Germinal center (tissue), 1 donor: ENCODE measurements at places on chromosomes 7 and 10.

DNA sequence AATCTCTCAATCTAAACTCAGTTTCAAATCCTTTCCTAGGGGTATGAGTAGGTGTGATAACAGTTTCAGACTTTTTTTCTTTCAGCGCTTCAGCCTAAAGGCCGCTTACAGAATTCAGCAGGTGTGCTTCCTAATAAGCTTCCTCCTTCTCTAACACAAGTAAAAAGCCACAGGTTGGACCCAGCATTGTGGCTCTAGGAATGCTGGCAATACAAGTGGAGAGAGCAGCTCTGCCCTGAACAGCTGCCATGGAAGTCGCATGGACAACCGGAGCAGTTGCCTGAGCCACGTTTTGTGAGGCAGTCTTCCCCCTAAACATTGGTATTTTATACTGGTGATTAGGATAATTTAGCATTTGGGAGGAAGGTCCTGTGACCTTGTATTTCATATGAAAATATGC is 83.5 kb downstream of the ST7 start:
- DNase-seq, result no peak

DNA sequence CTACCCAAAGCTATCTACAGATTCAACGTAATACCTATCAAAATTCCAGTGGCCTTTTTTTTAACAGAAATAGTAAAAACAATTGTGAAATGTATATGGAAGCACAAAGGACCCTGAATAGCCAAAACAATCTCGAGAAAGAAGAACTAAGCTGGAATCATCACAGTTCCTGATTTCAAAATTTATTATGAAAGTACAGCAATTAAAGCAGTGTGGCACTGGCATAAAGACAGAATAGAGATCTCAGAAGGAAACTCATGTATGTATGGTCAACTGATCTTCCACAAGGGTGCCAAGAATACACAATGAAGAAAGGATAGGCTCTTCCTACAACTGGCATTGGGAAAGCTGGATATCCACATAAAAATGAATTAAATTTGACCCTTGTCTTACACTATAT is 23.2 kb downstream of the PNLIPRP3 start:
- DNase-seq, result no peak

DNA sequence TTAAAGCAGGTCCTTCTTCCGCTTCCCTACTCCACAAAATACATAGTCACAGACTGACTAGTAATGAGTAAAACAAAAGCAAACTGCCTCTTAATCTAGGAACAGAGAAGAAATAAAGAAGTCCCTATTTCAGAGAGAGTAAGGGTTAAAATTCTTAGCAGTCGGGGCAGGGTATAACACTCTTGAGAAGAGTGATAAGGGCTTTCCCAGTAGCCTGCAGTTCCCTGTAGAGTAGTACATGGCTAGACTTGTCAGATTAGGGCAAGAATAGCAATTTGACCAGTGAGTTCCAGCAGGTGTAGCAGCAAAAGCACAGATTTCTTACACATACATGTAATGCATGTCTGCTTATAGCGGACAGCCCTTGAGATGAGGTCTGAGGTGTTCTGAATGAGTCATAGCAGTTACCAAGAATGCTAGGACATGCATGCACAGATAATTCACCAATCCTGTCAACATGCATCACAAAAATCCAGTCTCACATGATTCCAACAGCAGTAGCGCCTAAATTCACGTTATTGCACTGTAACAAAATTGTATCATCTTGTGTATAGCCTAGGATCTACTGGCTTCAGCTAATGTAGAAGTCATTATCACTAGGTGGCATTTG is 40.7 kb downstream of the BTRC start:
- DNase-seq, result no peak

DNA sequence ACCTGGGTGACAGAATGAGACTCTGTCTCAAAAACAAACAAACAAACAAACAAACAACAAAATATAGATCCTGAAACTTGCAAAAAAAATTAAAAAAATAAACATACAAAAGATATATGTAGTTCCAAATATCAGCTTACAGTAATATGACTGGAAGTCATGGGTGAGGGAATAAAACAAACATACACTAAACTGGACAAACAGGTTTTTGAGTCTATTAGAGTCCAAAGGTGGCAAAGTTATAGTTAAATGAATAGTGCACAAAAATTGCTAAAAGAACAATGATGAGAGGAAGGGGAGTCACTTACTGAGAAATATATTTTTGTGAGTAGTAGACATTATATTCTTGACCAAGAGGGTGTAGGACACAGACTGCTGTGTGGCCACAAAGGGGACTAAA is 16.7 kb upstream of the RSBN1L start:
- DNase-seq, result no peak

DNA sequence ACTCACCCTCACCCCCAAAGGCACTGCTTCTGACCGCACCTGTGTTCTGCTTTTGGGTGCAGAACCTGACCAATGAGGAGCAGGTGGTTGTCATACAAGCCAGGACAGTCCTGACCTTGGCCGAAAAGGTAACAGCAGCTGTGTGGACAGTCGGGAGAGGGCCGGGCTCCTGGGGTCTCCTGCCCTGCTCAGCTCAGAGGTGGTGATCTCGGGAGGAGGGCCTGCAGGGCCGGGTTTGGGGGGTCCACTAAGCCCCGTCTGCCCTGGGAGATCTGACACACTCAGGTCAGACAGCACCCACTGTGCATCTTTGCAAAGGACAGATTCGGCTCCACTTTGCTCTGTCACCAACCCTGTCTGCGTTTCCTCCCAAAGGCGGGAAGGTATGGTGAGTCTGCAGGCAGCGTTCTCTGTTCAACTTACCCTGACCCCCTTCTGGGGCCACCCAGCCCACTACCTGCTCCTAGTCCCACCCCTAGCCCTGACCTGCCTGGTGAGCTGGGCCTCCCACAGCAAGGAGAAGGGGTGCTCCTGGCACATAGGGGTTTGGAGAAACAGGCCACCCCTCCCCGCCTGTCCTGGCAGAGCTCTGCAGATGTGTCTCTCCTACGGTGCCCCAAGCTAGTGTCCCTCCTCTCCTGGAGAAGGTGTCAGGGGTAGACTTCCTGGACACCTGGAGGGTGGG is 33.7 kb upstream of the DPYSL4 start:
- DNase-seq, result no peak

GRCh38 chr10:29214551-29214950 is 74.3 kb upstream of the LYZL1 start:
- DNase-seq, result no peak

DNA sequence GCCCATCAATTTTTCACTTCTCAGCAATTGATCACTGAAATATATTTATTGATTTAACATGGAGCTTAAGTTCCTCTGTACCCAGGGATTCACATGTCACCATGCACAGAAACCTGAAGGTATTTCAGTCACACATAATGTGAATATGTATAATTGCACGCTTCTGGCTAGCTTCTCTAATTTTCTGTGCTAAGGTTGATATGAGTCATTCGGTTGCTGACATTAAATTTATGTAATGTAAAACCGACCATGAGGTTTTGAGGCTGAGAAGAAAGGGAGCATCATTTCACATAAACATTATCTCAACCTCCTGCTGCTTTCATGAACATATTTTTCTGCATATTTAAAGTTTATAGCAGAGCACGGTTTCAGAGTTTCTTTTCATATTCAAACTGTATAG is 381.0 kb upstream of the TPK1 start:
- no peak for DNase-seq

DNA sequence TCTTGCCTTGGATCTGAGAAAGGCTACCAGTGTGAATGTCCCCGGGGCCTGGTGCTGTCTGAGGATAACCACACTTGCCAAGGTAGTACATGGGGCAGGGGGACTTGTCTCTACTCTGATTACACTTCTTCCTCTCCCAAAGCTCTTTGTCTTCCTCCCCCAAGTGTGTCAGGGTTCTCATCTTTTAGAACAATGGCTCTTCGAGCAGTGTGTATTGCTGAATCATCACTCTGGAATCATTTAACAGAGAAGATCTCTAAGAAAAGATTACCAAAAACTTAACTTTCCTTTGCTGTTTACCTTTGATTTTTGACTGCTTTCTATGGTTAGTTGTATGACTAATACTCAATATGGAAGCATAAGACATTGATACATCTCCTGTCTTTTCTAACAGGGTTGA is 18.2 kb downstream of the OIT3 start:
- DNase-seq, result no peak

- DNase-seq, result peak; percentile 44
These were observed 183.2 kb downstream of the PRPF18 start for GRCh38 chr10:13769946-13770345.

DNA sequence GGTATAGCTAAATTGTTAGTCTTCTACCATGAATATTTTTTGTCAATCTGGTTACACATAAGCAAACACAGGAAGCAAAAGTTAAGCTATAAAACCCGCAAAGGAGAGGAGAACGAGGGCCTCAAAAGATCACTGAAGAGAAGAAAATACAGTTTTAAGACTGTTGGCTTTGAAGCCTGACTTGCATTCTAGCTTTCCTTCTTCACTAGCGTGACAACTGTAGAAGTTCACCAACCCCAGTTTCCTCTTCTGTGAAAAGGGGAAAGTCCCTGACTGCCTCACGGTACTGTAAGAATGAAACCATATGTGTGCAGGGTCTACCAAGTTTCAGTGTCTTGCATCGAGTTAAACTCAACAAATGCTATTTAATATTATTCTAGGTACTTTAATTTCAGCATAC is 7.5 kb upstream of the LRRN3 start:
- peak; percentile 47 for DNase-seq

- no peak for DNase-seq
These were observed 21.7 kb downstream of the ZNF316 start for GRCh38 chr7:6658618-6659345.

DNA sequence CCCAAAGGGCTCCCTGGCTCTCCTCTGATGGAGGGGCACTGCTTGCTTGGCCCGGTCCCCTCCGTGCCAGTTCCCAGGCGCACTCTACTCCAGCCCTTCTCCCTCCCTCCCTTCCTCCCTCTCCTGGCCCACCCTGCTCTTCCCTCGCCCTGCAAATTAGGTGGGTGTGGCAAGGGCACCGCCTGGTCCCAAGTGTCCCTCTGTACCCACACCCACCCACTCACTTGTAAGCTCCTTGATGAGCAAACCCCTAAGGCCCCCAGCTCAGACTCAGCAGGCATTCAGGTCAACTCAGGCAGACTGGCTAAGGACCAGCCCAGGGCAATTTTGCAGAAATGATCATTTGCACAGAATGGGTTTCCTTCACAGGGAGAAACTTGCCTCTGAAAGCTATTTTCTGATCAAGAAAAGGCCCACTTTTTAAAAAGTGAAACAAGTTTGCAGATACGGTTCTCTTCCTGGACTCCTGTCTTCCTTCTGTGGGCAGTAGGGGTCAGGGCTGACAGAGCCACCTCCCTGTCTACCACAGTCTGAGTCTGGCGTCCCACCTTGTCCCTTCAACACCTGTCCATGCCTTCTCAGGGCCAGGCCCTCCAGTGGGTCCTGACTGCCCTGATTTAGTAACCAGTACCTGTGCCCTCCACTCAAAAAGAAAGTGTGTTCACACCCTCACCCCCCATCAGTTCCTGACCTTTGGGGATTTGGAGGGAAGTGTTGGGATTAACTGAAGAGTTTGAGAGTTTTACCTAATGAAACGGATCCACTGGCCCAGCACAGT is 28.3 kb downstream of the C10orf71 start:
- DNase-seq, result no peak

- DNase-seq, result no peak
These were observed 147.0 kb downstream of the BBS9 start for GRCh38 chr7:33276325-33276724.

GRCh38 chr7:50629238-50629901 is 64.2 kb upstream of the DDC start:
- no peak for DNase-seq

GRCh38 chr10:19505320-19506312 is 310.6 kb upstream of the PLXDC2 start:
- DNase-seq, result no peak

- no peak for DNase-seq
These were observed 246.1 kb downstream of the REEP3 start for GRCh38 chr10:63767138-63767801.

DNA sequence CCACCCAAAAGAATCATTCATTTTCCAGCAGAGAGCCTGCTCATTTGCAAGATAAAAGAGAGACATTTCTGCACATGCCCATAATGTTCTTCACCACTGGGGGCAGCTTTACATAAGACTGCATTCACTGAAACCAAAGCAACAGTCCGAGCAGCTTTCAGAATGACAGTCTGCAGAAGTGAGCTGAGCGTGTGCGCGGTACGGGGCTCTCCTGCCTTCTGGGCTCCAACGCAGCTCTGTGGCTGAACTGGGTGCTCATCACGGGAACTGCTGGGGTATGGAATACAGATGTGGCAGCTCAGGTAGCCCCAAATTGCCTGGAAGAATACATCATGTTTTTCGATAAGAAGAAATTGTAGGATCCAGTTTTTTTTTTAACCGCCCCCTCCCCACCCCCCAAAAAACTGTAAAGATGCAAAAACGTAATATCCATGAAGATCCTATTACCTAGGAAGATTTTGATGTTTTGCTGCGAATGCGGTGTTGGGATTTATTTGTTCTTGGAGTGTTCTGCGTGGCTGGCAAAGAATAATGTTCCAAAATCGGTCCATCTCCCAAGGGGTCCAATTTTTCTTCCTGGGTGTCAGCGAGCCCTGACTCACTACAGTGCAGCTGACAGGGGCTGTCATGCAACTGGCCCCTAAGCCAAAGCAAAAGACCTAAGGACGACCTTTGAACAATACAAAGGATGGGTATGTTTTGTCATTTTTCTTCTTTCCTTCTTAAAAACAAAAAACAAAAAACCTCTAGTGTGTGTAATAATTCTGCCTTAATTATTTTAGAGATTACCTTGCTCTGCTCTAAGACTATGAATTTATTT is at the start of gene LRRTM3:
Gene LRRTM3 (plus strand): TSS at position 141 of the 820 bp plus-strand sequence.
- peak; percentile 17 for DNase-seq
